ENCODE measurements at places on chromosomes 16 and 17. TPM values are rescaled to one million over a fixed set of nuclear protein-coding genes. Genes with fewer than 3 reads are reported as not detected.

Gene ZNF597
- 2.7 TPM for total RNA-seq

Gene CDRT15
- total RNA-seq: not detected

Gene PRKCB
- 10.4 TPM for total RNA-seq

Gene CD19
- total RNA-seq: 1.6 TPM

Gene MYO1C
- total RNA-seq: 90.9 TPM

Gene NR1D1
- 5.3 TPM for total RNA-seq

Measured in metanephros (tissue), 2 donors.